ENCODE measurements at places on chromosomes 5 and 9. TPM values are rescaled to one million over a fixed set of nuclear protein-coding genes. Genes with fewer than 3 reads are reported as not detected.

The TLR4 gene
- under 0.01 TPM for total RNA-seq

The SLC6A19 gene
- not detected for total RNA-seq

The PCDHGA1 gene
- 0.90 TPM for total RNA-seq

The LCN2 gene
- total RNA-seq = not detected

The CAPSL gene
- not detected for total RNA-seq

The ANKRD31 gene
- total RNA-seq = under 0.01 TPM

The NME5 gene
- under 0.01 TPM for total RNA-seq

The PRELID2 gene
- 8.6 TPM for total RNA-seq

The SOX30 gene
- not detected for total RNA-seq

The FREM1 gene
- total RNA-seq = not detected

DNA sequence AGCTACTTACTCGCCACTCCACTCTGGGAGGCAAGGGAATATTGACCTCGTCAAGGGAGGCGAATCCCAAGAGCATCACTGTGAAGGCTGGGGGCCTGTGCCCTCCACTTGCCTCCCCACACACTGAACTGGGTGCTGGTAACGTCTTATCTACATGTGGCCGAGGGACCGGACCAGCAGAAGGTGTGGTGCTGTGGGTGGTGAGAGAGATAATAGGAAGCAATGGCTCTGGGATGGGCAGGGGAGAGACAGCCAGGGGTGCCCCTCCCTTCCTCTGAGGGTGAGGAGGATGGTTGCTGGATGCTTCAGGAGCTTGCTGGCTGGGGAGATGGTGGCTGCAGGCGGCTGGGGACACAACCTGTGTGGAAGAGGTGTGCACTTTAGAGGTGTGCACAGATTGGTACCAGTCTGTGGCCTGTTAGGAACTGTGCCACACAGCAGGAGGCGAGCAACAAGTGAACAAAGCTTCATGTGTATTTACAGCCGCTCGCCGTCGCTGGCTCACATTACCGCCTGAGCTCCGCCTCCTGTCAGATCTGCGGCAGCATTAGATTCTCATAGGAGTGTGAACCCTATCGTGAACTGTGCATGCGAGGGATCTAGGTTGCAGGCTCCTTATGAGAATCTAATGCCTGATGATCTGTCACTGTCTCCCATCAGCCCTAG is 100.3 kb downstream of the ENTREP1 start:
- DNase-seq = no peak

- DNase-seq = no peak
Observed at GRCh38 chr5:164747371-164747770, 1242.0 kb downstream of the MAT2B start.

GRCh38 chr9:111064160-111064837 is 26.0 kb upstream of the LPAR1 start:
- DNase-seq = no peak

DNA sequence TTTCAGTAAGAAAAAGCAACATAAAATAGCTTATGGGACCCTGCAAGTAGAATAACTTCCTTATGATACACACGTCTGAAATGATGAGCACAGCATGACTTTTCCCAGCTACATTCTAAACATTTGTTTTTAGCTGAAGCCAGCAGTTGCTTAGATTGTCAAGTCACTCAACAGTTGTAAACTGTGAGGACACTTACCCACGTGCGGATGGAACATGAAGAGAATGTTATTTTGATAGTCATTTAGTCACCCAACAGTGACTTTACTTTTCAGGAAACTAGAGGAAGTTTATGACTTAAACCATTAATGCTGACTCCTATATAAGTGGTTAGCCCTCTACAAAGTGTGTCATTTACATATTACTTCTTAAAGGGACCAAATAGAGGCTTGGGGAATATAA is 3.0 kb downstream of the HACD4 start:
- peak; percentile 69 for DNase-seq

DNA sequence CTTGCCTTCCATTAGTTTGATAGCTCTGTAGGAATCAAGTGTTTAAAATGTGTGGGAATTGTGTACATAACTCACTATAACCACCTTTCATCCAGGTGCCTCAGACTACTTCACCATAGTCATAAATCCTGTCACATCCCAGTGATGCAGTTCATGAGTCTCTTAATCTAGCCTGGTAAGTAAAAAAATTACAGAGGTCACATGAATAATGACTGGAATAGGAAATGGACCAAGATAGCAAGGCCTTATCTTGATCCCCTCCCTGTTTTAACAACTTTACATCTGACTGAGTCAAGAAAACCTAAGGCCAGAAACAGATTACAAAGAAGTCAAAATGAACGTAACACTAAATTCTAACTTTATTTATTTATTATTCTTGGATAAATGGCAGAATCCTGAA is 1.5 kb upstream of the RNF145 start:
- DNase-seq = no peak

DNA sequence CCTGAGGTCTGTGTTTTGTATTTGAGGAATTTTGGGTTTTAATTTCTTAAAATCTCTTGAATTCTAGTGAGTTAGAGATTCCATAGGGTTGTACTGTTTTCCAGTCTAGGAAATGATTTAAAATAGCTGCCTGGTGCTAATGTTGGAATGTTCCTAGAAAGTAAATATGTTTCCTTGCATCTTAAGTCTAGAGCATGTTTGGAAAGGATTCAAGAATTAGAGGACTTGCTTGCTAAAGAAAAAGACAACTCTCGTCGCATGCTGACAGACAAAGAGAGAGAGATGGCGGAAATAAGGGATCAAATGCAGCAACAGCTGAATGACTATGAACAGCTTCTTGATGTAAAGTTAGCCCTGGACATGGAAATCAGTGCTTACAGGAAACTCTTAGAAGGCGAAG is 41.8 kb downstream of the LMNB1 start:
- DNase-seq = no peak

DNA sequence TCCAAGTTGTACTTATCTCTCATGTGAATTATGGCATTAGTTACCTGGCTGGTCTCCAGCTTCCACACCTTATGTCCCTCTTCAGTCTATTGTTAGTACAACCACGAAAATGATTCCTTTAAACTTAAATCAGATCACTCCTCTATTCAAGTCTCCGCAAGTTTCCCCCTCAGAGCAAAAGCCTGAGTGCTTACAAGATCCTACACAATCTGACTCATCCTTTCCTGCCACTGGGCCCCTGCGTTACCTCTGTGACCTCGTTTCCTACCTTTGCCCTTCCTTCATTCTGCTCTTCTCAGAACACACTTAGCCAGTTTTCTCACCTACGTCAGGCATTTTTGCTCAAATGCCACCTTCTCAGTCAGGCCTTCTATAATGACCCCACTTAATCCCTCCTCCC is 45.1 kb upstream of the GLIS3 start:
- no peak for DNase-seq

DNA sequence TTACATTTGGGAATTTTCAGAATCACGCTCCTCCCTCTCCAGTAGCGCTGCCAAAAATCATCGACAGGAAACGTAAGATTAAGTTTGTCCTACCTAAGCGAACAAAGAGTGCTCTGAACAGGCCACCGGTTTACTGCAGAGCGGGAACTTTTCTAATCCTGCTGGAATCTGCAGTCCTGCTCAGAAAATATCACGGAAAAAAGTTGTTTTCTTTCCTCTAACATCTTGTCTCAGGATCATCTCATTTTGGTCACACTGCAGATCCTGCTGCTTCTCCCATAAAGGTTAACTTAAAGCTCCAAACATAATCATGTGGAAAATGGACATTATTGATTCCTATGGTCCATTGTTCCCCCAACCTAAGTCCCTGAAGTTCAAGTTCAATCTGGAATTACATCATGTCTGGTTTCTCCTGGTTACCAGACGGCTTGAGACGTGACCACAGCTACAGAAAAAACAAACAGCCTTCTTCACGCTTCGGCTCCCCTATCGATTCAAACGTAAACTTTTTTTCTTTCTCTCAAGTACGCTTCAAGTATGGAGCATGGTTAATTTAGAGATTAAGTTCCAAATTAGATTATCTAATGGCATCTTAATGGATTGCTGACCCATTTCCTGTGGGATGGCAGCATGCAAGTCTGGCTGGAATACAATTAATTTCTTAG is 217.6 kb downstream of the NFIB start:
- peak; percentile 62 for DNase-seq

- DNase-seq = no peak
Observed at GRCh38 chr5:1257363-1257762, 32.2 kb downstream of the SLC6A18 start.

- DNase-seq = peak; percentile 93
Observed at GRCh38 chr5:172740428-172741205, 30.4 kb downstream of the DUSP1 start.

DNA sequence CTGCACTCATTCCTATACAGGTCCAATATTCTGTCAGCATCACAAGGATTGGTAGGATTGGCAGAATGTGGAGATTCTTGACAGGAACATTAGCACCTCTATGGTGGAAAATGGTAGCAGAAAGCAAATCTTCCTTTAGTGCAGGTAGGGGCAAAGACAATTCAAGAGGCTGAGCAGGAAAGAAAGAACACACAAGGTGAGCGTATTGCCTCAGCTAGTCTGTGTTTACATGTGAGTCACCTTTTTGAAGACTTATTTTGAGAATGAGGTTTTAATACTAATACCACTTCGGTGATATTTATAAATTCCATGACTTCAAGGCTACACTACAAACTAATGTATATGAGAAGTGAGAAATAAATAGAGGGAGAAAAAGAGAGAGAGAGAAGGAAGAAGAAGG is 717.0 kb downstream of the BRINP1 start:
- DNase-seq = no peak

DNA sequence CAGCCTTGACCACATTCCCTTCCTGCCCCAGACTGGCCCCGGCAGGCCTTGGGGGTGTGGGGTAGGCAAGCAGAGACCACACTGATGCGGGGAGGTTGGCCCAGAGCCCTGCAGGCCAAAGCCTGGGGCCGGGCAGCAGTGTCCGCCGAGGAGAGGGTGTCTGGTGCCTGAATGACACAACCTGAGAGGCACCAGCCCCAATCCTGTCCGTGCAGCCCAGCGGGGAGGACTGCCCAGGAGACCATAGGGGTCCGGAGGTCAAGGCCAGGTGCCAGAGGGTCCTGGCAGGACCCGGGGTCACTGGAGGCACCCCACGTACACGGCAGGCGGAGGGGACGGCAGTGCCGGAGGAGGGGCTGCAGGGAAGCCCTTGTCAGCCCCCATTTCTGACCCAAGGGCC is 5.6 kb upstream of the PTGDS start:
- DNase-seq = no peak

GRCh38 chr5:159210210-159210661 is 883 bp upstream of the RNF145 start:
- no peak for DNase-seq

GRCh38 chr5:95823218-95823737 is 752 bp upstream of the GLRX start:
- no peak for DNase-seq

DNA sequence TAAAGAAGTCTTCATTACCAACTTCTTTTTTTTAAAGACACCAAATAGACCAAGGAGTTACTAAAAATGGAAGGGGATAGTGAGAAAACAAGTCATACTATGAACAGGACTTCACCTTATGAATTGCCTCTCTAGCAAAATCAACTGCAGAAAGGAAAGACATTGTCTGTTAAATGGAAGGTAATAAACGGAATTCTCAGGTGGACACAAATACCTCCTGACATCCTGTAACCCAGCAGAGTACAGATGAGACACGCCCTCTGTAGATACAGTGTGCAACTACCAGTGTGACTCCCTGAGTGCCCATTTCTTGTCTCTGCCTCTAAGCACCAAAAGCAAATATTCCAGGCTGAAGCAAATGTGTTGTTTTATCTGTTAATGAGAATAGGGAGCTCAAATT is 12.2 kb upstream of the PLPP1 start:
- DNase-seq = no peak

- peak; percentile 99 for DNase-seq
Observed at GRCh38 chr5:91311697-91312501, 71.2 kb downstream of the ARRDC3 start.

GRCh38 chr5:157836121-157836753 is 22.7 kb downstream of the CLINT1 start:
- no peak for DNase-seq

DNA sequence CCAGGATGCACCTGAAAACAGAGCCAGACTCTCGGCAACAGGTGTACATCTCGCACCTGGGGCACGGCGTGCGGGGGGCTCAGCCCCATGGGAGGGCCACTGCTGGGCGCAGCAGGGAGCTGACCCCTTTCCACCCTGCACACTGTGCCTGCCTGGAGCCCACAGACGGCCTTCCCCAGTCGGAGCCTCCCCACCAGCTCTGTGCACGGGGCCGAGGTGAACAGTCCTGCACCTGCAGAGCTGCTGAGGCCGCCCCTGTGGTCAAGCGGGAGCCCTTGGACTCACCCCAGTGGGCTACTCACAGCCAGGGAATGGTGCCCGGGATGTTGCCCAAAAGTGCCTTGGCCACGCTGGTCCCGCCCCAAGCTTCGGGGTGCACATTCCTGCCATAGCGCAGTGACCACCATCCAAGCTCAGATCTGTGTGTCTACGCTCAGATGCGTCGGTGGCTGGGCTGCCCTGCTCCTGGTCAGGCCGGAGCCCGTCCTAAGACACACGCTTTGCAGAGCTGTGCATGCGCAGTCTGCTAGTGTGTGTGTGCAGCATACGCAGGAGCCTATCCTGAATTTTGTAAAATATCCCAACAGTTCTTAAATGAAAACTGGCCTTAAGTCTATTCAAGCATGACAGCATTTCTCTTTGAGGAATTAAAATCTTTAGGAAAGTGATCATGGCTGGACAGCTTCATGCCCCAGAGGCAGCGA is 8.4 kb upstream of the EXOC3 start:
- no peak for DNase-seq

GRCh38 chr5:73214996-73215395 is 42.0 kb downstream of the TMEM174 start:
- no peak for DNase-seq

DNA sequence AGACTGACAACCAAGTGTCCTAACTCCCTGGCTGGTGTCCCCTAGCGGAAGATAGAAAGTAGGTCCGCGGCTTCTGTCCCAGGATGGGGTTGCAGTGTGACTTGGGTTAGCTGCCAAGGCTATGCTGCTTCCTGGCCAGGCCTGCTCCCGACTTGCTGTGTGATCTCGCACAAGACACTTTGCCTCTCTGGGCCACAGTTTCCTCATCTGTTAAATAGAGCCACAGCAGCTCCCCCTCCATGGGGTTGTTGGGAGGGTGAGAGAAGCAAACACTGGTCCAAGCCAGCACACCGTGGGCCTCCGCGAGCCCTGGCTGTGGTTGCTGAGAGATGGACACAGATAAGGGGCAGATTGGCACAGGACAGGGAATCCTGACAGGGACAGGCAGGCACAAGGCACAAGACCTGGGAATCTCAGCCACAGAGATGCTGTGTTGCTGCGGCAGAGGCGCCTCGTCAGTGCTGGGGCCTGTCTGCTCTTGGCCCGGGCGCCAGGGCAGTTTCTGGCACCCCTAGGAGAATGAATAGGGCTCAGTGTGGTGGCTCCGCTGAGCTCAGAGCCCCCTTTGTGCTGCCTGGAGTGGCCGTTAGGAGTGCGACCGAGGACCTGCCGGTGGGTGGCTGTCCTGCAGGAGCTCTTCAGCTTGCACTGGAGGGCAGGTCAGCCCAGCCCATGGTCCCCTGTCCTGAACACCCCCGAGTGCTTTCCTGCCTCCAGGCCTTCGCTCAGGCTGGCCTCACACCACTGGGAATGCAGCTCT is 1.8 kb upstream of the SH2D3C start:
- DNase-seq = no peak

- DNase-seq = no peak
Observed at GRCh38 chr5:1745796-1746370, 53.8 kb downstream of the MRPL36 start.
